ENCODE measurements at places on chromosomes 2 and 18.

GRCh38 chr2:56316011-56316410 is 132.2 kb downstream of the CCDC85A start:
- no peak for DNase-seq

DNA sequence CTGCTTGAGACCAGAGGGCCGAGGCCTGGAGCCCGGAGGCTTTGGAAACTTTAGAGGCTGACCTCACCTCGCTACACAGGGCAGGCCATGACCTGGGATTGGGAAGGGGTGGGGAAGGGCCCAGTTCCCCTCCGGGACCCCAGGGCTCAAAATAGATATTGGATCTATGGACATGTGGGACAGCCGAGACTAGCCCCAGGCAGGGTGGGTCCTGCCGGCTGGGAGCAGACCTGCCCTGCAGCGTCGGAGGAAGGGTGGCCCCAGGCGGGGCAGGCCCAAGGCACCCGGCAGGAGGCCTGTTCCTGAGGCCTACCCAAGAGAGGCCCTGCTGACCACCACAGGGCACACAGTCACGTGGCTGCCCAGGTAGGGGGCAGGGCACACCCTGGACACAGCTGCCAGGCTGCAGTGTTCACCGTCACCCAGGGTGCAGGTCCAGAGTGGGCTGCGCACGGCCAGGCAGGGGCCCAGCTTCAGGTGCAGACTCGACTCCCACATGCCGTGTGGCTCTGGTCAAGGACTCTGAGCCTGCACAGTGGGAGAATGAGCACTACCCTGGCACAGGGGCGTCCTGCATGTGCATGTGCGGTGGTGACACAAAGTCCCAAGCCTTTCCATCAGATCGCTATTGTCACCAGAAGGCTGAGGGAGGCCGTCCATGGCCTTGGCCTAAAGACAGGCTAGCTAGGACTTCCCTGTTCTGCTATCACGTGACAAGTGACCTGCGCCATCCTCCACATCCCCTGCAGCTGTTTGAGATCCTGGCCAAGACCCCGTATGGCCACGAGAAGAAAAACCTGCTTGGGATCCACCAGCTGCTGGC is 13.2 kb downstream of the ANO7 start:
- no peak for DNase-seq

DNA sequence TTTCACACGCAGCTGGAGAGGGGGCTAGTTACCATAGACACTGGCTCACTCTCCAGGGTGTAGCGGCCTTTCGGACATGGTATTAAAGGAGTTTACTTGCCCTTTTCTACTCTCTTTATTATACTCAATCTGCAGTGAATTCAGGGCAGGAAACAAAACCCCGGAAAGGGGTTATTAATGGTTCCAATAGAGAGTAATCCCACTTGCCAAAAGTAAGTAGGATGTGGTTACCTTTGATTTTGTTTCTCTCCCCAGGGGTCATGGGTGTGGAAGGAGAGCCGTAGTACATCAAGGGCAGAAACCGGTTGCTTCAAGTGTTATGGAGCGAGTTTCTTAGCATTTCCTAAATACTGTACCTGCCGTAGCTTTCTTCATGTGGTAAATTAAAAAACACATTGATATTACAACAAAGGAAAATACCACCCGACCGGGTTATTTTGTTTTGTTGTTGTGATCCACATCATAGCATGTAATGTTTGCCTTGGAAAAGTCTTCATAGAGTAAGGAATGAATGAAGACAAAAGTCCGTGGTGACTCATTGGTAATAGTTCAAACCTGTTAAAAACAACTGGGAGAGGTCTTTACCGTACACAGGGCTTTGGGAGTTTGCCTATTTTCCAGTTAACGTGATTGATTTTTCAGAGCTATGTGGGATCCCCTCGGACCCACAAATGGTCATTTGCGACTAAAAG is 71.5 kb downstream of the SLC4A3 start:
- no peak for DNase-seq

GRCh38 chr2:2875831-2876230 is 501.8 kb downstream of the EIPR1 start:
- no peak for DNase-seq

- no peak for DNase-seq
Observed at GRCh38 chr2:109185821-109186570, 57.0 kb downstream of the SH3RF3 start.

DNA sequence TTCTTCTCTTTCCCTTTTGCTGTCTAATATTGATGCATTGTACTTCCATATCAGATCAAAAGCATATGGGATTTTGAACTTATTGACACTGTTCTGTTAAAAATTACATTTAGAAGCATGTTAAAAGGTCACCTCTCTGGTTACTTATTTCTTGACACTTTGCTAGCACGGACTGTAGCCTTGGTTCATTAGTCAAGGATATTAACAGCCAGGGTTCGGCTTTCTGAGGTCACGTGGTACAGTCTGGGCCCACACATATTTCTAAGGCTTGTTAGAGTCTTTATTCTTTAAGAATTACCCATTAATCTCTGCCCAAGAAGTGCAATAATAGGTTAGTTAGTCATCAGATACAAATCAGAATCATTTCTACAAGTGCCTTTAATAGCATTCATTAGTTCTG is 1035.8 kb upstream of the FANCL start:
- no peak for DNase-seq

DNA sequence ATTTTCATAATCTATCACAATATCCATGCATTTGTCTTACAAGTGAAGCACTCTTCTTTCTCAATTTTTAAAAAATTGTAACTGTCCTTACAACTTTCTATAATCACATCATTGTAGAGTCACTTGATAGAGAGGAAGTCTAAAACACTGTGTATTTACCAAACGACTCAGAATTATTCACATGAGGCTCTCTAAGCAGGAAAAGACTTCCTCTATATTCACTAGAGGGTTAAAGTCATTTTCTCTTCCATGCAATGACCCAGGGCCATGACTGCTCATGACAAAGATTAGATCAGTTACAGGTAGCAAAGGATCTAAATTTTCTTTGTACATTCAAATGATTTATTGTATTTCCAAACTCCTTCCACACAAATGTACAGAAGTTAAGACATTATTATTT is 9.0 kb upstream of the SLC1A4 start:
- no peak for DNase-seq

DNA sequence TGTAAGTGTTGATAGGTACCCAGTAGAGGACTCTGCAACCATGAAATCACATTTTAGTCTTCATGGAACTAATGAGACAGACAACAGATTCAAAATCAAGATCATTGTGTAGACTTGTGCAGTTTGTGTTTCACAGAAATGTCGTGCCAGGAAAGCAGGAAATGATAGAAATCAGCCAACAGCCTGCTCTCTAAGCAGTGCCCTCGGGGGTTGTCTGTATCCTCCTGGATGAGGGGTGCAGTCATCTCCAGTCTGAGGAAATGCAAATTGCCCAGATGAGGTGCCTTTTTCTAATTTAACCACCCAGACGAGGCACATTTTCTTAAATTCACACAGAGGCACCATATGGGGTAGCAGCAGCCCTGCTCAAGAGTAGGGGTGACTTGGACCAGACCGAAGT is 663.1 kb downstream of the XIRP2 start:
- DNase-seq: no peak

GRCh38 chr2:227147023-227147422 is 17.0 kb downstream of the COL4A4 start:
- no peak for DNase-seq

DNA sequence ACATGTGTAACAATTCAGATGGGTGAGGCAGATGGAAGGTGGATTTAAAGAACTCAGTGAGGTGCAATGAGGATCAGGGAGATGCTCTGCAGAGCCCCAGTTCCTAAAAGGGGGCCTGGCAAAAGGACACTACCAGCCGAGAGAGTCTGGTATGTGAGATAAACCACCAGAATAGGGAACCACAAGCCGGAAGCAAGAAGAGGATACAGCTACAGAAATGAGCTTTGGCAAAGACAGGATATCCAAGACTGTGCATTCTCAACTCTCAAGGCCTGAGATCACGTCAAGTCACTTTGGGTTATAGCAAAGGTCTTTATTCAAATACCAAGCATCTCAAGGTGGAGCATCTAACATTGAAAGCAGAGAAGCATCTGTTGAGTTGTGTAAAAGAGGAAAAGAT is 293.5 kb downstream of the ARHGAP15 start:
- no peak for DNase-seq

- no peak for DNase-seq
Observed at GRCh38 chr2:18161681-18162080, 283.2 kb downstream of the KCNS3 start.

DNA sequence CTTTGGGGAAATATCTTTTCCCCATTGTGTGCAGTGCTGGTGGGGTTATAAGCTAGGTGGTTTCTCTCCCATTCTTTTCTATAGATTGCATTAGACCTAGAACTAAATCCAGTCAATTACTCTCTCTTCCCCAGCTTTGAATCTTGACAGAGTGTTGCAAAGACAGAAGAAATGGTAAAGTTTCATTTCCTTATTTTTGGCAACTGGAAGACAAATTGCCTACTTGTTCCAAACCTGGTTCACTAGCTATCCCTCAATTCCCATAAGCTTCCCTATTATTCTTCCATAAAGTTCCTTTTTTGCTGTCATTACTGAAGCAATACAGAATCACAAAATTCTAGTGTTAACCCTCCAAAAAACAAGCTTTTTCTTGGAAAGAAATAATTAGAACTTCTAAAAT is 94.0 kb upstream of the ITGA4 start:
- DNase-seq: no peak

DNA sequence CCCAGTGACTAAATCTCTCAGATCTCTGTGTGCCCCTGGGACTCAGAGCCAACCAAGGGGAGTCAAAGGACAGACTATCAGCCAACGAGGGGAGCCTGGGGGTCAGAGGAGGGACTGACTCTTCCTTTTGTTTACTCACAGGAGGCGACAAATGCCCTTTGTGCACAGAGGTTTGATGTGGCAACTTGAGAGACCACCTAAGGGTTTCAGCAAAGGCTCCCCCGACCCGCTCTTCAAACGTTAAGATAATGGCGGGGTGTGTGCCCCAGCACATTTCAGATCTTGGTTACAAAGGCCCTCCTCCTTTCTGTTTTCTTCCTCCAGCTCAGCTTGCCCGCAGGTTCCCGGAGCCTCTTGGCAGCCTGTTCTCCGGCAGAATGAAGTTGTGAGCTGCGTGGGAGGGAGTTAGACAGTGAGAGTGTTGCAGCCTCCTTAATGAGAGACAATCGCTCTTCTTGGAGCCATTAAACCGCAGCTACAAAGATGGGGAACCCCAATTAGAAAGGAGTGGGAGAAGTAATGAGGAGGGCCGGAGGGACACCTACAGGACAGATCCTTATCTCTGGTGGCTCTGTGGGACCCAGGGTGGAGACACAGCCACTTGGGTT is 76.2 kb downstream of the KIAA2012 start:
- DNase-seq: peak; percentile 49

- DNase-seq: no peak
Observed at GRCh38 chr2:33484042-33484621, 7.7 kb downstream of the RASGRP3 start.

GRCh38 chr2:217820091-217820819 is 182.5 kb downstream of the TNS1 start:
- no peak for DNase-seq

Measured in nucleus accumbens (tissue), 56 donors.